ENCODE measurements at places on chromosomes 3 and 15.

GRCh38 chr15:39340903-39341645 lies 239.8 kb upstream of the THBS1 start:
- no peak for DNase-seq

- no peak for DNase-seq
Observed at GRCh38 chr15:31468911-31469785, 142.5 kb downstream of the KLF13 start.

- DNase-seq: no peak
Observed at GRCh38 chr3:12964711-12965612, 108.3 kb downstream of the IQSEC1 start.

GRCh38 chr15:70569091-70569713 lies 194.2 kb downstream of the UACA start:
- DNase-seq: no peak

GRCh38 chr3:177978946-177979345 lies 557.3 kb upstream of the KCNMB2 start:
- no peak for DNase-seq

- no peak for DNase-seq
Observed at GRCh38 chr3:141233457-141234161, 2.0 kb downstream of the PXYLP1 start.

DNA sequence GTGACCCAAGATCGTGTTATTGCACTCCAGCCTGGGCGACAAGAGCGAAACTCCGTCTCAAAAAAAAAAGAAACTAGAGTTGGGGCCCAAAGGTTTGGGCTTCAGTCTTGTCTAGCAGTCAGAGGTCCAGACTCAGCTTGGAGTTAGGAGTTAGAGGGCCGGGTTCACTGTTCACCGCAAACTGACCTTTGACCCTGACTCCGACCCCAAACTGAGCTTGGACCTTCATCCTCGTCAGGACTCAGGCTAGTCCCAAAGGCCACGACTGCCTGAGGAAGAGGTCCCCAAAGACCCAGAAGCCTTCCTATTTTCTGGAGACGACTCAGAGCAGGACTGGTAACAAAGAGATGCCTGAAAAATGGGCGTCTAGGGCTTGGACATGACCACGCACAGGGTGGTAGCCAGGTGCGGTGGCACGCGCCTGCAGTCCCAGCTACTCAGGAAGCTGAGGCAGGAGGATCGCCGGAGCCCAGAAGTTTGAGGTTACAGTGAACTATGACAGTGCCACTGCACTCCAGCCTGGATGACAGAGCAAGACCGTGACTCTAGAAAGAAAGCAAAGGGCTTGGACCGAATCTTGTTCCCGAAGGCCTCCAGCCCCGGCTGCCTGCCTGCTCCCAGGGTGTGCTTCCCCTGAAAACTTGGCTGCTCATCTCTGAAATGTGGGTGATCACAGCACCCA lies 22.8 kb upstream of the RPL29 start:
- no peak for DNase-seq

- no peak for DNase-seq
Observed at GRCh38 chr3:149307435-149307783, 26.0 kb downstream of the TM4SF18 start.

DNA sequence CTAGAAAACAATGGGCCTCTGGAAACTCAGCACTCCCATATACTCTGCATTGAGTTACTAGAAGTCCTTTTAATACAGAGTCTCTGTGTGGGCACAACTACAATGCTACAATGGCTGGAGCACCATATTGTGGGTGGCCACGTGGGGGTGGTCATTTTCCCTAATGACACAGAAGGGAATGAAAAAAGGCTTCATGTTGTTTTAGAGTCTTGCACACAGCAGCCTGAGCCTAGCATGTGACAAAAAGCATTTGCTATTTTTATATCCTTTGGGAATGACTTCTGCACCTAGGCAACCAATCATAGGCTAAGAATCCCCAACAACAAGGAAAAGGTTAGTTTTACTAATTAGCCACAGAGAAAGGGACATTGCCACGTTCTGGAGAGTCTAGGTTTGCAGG lies 120.6 kb downstream of the PPM1L start:
- no peak for DNase-seq

GRCh38 chr15:40054855-40055575 lies 16.0 kb upstream of the SRP14 start:
- DNase-seq: no peak

DNA sequence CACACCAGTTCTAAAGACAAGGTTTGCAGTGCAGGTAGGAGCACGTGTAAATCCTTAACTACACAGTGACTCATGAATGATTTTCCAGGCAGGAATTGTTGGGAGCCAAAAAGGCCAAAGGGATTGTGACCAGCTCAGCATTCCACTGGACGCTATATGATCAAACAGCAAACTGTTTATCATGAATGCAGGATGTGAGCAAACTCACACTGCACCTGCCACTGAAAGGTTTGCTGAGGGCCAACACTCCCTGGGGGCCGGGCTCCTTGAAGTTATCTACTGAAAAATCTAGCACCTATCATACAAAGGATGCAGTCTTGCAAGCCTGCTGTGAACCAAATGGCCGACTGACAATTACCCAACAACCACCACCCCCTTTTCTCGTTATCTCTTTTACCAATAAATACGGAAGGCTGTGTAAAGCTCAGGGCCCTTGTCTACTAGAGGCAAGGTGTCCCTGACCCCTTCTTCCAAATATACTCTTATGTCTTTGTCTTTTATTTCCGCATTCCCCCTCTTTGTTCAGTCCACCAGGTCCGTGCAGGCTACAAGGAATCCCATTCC lies 11.5 kb upstream of the DNASE1L3 start:
- no peak for DNase-seq

GRCh38 chr15:101254157-101255050 lies 2.6 kb upstream of the CHSY1 start:
- no peak for DNase-seq

DNA sequence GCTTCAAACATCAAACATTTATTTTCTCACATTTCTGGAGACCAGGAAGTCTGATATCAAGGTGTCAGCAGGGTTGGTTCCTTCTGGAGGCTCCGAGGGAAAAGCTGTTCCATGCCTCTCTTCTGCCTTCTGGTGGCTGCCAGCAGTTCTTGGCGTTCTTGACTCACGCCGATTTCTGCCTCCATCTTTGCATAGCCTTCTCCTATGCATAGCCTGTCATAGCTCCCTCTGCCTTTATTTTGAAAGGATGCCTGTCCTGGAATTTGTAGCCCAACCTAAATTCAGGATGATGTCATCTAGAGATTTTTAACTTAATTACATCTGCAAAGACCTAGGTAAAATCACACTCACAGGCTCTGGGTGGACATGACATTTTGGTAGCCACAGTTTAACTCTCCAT lies 70.4 kb downstream of the RGMA start:
- no peak for DNase-seq

GRCh38 chr15:51380999-51381806 lies 39.7 kb downstream of the GLDN start:
- DNase-seq: peak; percentile 30

DNA sequence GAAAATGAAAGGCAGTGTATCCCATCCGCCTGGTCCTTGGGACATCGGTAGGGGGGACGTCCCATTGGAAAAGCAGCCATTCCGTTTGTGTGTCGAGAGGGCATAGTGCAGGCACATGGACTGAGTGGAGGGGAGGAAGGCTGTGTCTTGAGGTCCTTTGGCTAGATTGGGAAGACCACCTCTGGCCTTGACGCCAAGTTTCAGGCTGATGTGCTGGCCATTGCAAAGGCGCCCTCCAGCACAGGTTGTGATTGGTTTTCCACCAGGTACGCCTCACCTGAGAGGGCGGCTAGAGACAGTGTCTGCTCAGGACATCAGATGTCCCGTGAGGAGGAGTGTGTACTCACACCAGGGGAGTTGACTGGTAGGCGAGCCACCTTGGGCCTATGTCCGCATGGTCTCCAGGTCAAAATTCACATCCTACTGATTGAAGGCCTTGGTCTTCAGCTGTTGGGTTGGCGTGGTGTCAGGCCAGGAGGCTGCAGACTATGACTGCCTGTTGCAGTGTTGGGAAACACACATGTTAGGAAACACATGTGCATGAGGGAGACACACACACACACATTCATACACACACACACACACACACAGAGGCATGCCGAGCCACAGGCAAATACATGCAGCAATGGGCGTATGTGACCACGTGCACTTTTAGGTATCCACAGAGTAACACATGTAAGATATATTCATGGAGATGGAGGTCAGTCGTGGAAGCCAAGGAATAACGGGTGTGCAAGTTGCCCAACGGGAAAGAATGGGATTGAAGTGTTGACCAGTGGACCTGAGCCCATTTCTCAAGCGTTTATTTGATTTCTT lies 98.4 kb downstream of the SNRPN start:
- no peak for DNase-seq

DNA sequence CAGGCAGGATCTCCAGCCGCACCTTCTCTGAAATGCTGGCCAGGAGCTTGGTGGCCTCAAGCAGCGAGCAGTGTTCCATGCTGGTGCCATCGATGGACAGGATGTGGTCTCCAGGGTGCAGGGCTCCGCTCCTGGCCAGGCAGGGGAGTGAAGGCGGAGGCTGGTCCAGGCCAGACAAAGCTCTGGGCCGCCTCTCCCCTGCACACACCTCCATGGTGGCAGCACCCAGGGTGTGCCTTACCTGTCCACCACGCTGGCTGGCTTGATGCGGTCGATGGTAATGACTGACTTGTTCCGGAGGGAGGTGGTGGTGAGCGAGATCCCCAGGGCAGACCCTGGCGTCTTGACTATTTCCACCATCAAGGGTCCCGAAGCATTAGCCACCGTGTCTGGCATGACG lies 20.0 kb downstream of the GRIP2 start:
- DNase-seq: no peak

DNA sequence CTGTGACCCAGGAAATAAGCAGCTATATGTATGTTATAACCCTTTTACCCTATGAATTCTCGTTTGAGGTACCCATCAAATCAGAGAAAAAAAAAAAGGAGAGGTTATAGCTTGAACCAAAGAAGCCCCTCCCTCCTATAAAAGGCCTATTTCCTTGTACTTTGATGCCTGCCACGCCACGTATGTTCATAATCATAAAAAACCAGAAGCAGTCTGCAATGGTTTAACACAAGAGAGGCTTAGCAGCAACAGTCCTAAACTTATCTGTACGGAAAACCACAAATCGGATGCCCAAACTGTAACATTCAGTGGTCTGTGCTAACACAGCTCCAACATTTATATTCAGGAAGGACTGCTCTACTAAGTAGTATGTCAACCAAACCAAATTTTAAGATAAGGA lies 21.2 kb downstream of the CCR8 start:
- no peak for DNase-seq

DNA sequence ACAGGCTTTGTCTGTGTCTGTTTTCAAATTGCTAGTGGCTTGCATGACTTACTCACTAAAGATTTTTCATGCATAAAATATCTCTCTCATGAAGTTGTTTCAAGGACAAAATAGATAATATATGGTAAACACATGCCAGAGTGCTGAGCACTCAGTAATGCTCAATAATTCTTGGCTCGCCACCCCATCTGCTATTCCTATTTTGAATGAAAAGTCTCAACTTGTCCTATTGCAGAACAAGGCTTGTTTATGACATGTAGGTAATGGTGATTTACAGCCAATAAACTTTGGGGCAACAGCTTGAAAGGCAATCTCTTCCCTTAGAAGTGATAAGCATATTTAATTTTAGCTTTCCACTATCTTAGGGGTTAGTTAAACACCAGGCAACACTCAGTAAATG lies 789.0 kb upstream of the ROBO1 start:
- no peak for DNase-seq

- no peak for DNase-seq
Observed at GRCh38 chr15:64019764-64020163, 26.5 kb downstream of the DAPK2 start.

GRCh38 chr3:150681057-150681456 lies 22.7 kb downstream of the ERICH6 start:
- DNase-seq: peak; percentile 35

DNA sequence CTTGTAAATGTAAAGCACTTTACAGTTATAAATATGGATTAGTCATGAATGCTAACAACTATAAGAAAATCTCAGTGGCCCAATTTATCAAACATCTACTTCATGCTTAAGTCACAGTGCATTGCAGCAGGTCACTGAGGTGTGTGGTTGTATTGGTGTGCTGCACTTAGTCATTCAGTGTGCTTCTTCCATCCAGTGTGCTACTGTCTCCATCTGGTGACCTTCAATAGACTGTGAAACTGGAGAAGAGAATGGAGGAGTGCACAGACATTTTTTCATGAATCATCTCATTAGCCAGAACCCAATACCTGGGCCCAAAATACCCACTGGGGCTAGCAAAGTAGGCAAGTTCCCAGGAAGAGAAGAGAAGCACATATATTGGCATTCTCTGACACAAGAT lies 199.6 kb downstream of the SHOX2 start:
- DNase-seq: no peak

- DNase-seq: no peak
Observed at GRCh38 chr15:41535544-41535943, 8.5 kb downstream of the RPAP1 start.

DNA sequence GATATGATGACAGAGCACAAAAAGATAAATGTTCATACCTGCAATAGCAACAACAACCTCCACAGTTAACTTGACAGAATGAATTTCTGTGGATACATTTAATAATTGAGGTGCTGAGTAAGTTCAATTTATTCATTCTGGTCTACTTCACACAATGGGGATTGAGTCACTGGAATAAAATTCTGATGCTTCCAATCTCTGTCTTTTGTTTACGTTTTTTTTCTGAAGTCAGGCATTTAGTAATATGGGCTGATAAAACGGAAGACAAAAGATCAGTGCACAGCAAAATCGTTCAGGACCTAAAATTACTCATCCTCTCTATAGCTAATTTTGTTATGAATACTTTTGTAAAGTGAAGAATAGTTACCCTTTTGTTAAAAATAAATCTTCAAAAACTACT lies 565.9 kb upstream of the CCDC54 start:
- no peak for DNase-seq

DNA sequence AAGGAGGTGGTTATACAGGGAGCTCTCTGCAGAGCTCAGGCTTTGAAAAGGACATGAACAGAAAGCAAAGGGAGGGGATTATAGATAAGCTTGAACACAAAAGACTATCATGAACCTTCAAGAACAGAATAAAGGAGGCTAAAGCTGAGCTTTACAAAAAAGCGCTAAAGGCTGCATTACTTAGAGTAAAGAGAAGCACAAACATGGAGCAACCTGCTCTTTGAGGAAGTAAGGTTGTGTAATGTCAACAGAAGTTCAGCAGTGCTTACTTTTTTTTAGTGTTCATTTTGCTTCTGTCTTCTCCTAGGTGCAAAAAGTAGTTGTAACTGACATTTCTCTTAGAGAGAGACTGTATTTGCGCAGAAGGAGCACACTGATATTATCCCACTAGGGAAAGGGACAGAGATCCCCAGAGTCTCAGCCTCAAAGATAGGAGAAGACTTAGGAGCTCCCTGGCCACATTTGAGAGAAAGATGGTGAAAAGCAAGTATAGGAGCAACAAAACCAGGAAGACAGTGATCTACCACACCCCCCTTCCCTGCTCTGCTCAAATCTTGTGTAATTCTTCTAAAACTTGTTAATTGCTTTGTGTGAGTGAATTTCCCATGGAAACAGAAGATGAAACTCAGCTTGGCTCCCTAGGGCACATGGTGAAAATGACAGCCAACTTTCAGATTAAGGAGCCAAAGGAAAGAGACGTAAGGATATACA lies 54.7 kb downstream of the QTRT2 start:
- no peak for DNase-seq

All from GM12864 (cell line).